ENCODE measurements at places on chromosomes 6 and 20.

DNA sequence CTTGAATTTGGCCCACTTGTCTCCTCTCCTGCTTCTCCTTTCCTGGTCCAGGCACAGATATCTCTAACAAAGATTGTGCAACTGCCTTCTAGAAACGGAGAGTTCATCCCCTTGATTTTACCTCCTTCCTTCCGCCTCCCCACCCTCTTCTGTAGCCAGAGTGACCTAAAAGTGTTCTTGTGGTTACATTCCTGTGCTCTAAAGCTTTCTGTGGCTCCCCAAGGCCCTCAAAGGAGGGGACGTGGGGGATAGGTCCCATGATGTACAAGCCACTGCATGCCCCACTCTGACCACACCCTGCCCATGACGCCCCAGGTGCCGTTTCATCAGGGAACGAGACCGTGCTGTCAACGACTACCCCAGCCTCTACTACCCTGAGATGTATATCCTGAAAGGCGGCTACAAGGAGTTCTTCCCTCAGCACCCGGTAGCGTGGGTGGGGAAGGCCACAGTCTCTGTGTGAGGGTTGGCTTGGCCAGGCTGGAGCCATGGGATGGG, 8.2 kb downstream of the CDC25B start:
- H3K27ac ChIP-seq = peak overlapping the region; percentile 73
- no peaks in the 10 kb centered on the region for H3K27me3 ChIP-seq
- H3K4me1 ChIP-seq = peaks cover 61% of the 10 kb centered on the region
- no peak for DNase-seq
- H3K4me3 ChIP-seq = no peak overlapping the region

GRCh38 chr6:44088827-44089590, 38.2 kb downstream of the MRPL14 start:
- H3K4me3 ChIP-seq = no peak overlapping the region
- no peak for DNase-seq
- no peak overlapping the region for H3K27ac ChIP-seq
- H3K4me1 ChIP-seq = no peaks in the 10 kb centered on the region

DNA sequence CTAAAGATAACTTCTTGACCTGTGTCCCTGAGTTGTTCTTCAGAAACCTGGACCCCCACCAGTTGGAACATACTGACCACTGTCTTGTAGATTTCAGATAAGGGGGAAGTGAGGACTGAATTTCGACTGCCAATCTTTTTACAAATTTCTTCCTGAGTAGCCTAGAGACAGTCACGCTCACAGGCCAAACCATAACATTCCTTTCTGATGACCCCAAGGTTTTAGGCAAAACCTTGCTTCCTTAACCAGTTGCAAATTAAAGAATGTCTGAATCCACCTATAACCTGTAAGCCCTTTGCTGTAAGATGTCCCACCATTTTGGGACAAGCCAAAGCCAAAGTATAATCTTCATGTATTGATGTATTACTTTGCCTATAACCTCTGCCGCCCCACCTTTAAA, 306.9 kb downstream of the LRFN2 start:
- H3K4me3 ChIP-seq = no peak overlapping the region
- no peaks in the 10 kb centered on the region for H3K4me1 ChIP-seq
- H3K27me3 ChIP-seq = no peaks in the 10 kb centered on the region
- no peaks in the 10 kb centered on the region for H3K36me3 ChIP-seq
- no peak for DNase-seq

DNA sequence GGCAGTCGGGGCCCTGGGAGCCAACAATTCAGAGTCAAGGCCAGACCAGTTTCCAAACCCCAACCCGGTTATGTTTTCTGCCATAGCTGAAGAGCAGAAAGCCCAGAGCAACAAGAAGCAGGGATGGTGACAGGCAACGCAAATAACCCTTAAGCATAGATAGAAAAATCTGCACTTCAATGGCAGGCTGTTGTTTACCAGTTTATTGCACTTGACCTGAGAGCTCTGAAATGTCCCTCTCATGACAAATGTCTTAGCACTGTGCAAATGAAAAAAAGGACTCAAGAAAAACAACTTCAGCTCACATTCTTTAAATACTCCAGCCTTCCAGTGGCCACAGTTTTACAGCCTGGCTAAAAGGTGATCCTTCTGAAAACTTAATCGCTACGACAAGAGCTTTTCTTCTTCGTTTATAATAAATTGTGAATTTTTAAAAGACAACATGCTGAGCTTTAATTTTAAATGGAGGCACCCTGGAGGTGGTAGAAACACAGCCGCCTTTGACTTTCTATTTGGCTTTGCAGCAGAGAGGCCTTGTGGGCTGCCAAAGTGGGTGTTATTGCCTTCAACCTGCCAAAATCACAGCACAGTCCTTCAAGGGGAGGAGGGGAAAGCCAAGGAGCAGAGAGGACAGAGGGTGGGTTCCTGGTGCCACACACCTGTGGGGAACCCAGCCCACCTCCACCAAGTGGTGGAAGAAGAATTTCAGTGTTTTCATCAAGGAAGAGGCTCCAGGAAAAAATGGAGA, 289.5 kb upstream of the CDYL start:
- no peak overlapping the region for H3K4me3 ChIP-seq
- no peaks in the 10 kb centered on the region for H3K4me1 ChIP-seq
- no peaks in the 10 kb centered on the region for H3K36me3 ChIP-seq

DNA sequence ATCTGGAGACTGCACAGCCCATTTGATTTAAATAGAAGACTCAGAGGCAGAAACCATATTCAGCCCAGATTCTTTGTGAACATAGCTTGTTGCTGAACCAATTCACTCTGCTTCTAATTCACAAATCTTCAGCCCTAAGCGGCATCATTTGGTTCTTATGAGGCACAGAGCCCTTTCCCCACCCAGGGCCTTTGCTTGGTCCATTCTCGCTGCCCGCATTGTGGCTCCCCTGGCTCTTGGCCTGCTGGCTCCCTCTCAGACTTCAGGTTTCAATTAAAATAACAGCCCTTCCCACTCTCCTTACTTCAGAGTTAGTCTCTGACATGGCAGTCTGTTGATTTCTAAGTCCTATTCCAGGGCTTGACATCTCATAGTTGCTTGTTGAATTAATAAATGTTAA, 9.4 kb upstream of the TMEM14A start:
- H3K36me3 ChIP-seq = no peaks in the 10 kb centered on the region
- peaks cover 11% of the 10 kb centered on the region for H3K4me1 ChIP-seq
- peaks cover 4% of the 10 kb centered on the region for H3K27me3 ChIP-seq
- H3K4me3 ChIP-seq = no peak overlapping the region
- DNase-seq = no peak
